ENCODE measurements at places on chromosomes 1 and 21. TPM values are rescaled to one million over a fixed set of nuclear protein-coding genes. Genes with fewer than 3 reads are reported as not detected.

GRCh38 chr1:82160036-82160435 is 359.3 kb downstream of the ADGRL2 start:
- no peak overlapping the region for H3K27ac ChIP-seq
- no peaks in the 10 kb centered on the region for H3K4me1 ChIP-seq
- H3K27me3 ChIP-seq = no peaks in the 10 kb centered on the region
- no peaks in the 10 kb centered on the region for H3K36me3 ChIP-seq
- DNase-seq = no peak

- no peak overlapping the region for H3K4me3 ChIP-seq
- DNase-seq = no peak
- no peaks in the 10 kb centered on the region for H3K36me3 ChIP-seq
- peaks cover 9% of the 10 kb centered on the region for H3K27me3 ChIP-seq
- no peaks in the 10 kb centered on the region for H3K4me1 ChIP-seq
Measured at GRCh38 chr1:43247256-43247921, 22.4 kb upstream of the TMEM125 start.

- DNase-seq = peak; percentile 70
- H3K4me3 ChIP-seq = no peak overlapping the region
- H3K27me3 ChIP-seq = no peaks in the 10 kb centered on the region
- H3K36me3 ChIP-seq = peaks cover 10% of the 10 kb centered on the region
Measured at GRCh38 chr1:8727809-8728213, 89.6 kb downstream of the RERE start.

GRCh38 chr1:100979631-100980030 is 46.0 kb downstream of the DPH5 start:
- H3K27ac ChIP-seq = no peak overlapping the region
- no peaks in the 10 kb centered on the region for H3K27me3 ChIP-seq
- H3K4me3 ChIP-seq = no peak overlapping the region
- H3K36me3 ChIP-seq = peaks cover 71% of the 10 kb centered on the region

- no peak for DNase-seq
- peaks cover 27% of the 10 kb centered on the region for H3K36me3 ChIP-seq
- peak overlapping the region; percentile 99 for H3K27ac ChIP-seq
- H3K27me3 ChIP-seq = no peaks in the 10 kb centered on the region
- peak overlapping the region; percentile 79 for H3K4me3 ChIP-seq
Measured at GRCh38 chr1:179883745-179884138, 1.7 kb downstream of the TOR1AIP1 start.

The GCSAML gene
- polyA plus RNA-seq = not detected

GRCh38 chr1:60541831-60542532 is 468.4 kb upstream of the C1orf87 start:
- no peak overlapping the region for H3K4me3 ChIP-seq
- no peaks in the 10 kb centered on the region for H3K27me3 ChIP-seq
- no peaks in the 10 kb centered on the region for H3K4me1 ChIP-seq
- no peak for DNase-seq
- H3K36me3 ChIP-seq = no peaks in the 10 kb centered on the region

DNA sequence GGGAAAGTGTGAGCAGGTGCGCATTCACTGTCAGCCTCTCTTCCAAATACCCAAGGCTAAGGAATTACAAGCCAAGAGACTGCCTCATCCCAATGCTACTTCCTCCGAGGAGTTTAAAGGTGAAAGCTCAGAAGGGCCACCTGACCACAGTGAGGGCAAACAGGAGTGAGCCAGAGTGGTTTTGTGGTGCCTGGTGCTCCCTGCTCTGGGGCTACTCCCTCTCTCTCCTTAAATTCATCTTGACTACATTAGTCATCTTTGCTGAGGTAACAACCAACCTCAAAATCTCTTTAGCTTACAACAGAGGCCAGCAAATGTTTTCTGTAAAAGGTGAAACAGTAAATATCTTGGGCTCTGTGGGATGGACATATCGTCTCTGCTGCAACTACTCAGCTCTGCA is 14.2 kb upstream of the ZBTB8A start:
- no peak overlapping the region for H3K27ac ChIP-seq
- no peaks in the 10 kb centered on the region for H3K4me1 ChIP-seq
- no peaks in the 10 kb centered on the region for H3K36me3 ChIP-seq
- H3K4me3 ChIP-seq = no peak overlapping the region

- no peak overlapping the region for H3K27ac ChIP-seq
- H3K4me3 ChIP-seq = no peak overlapping the region
- H3K27me3 ChIP-seq = no peaks in the 10 kb centered on the region
- peaks cover 17% of the 10 kb centered on the region for H3K4me1 ChIP-seq
- no peaks in the 10 kb centered on the region for H3K36me3 ChIP-seq
Measured at GRCh38 chr1:109818988-109819764, 55.5 kb upstream of the EPS8L3 start.

The AGT gene
- 0.39 TPM for polyA plus RNA-seq

The ANKRD35 gene
- 0.05 TPM for polyA plus RNA-seq

The RPS6KA1 gene
- polyA plus RNA-seq = 8.3 TPM

- H3K27ac ChIP-seq = no peak overlapping the region
- no peaks in the 10 kb centered on the region for H3K27me3 ChIP-seq
- H3K4me1 ChIP-seq = peaks cover 5% of the 10 kb centered on the region
- H3K36me3 ChIP-seq = 0 out of 2 replicates have a peak, but pooled peaks cover 3% of the 10 kb centered on the region
- DNase-seq = no peak
Measured at GRCh38 chr1:114502080-114502479, 8.9 kb downstream of the TRIM33 start.

- H3K27ac ChIP-seq = peak overlapping the region; percentile 6
- no peaks in the 10 kb centered on the region for H3K36me3 ChIP-seq
- no peak overlapping the region for H3K4me3 ChIP-seq
- H3K27me3 ChIP-seq = no peaks in the 10 kb centered on the region
- peaks cover 14% of the 10 kb centered on the region for H3K4me1 ChIP-seq
Measured at GRCh38 chr1:246302251-246302625, 204.8 kb downstream of the SMYD3 start.

GRCh38 chr1:174428739-174429138 is 19.0 kb upstream of the GPR52 start:
- DNase-seq = no peak
- H3K27me3 ChIP-seq = no peaks in the 10 kb centered on the region
- H3K4me3 ChIP-seq = no peak overlapping the region

The TENT5C gene
- polyA plus RNA-seq = 1.2 TPM

DNA sequence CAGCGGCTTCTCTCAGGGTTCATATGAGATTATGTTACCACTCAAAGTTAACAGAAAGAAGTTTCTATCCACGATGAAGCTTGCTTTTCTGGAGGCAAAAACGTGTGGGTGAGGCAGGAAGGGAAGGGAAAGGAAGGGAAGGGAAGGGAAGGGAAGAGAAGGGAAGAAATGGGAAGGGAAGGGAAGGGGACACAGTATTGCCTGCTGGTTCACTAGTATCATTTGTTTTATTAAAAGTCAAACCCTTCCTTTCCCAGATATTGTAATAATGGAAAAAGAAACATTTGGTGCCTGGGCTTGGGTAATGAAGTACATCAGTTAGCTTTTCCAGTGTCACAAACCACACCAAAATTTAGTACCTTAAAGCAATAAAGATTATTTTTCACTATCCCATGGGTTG is 18.0 kb upstream of the MROH9 start:
- H3K36me3 ChIP-seq = no peaks in the 10 kb centered on the region
- no peaks in the 10 kb centered on the region for H3K4me1 ChIP-seq
- DNase-seq = no peak
- no peaks in the 10 kb centered on the region for H3K27me3 ChIP-seq

DNA sequence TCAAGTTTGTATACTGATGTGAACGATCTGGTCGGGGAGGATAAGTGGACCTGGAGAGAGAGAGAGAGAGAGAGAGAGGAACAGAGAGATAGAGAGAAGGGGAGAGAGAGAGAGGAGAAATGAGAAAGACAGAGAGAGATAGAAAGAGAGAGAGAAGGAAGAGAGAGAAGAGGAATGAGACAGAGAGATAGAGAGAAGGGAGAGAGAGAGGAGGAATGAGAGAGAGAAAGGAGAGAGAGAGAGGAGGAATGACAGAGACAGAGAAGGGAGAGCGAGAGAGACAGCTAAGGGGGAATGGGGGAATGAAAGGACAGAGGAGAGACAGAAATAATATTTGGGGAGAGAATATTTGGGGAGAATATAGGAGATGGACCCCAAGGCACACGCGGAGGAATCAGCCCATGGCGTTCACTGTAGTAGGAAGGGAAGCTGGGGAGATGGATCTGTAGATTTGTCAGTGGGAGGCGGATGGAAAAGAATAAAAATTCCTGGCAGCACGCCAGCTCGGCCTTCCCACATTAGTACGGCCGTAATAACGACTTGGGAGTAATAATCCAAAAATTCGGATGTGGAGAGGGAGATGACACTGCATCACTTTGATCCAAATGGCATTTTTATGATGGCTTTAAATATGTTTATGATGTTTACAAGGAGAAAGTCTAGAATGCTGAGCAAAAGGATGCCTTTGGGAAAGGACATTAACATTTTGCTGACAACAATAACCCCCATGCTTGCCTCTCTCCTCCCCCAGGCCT is 159.8 kb upstream of the KCNJ6 start:
- H3K36me3 ChIP-seq = no peaks in the 10 kb centered on the region
- no peaks in the 10 kb centered on the region for H3K4me1 ChIP-seq
- H3K27ac ChIP-seq = no peak overlapping the region
- H3K27me3 ChIP-seq = no peaks in the 10 kb centered on the region

- H3K27me3 ChIP-seq = no peaks in the 10 kb centered on the region
- no peak for DNase-seq
- H3K4me1 ChIP-seq = peaks cover 2% of the 10 kb centered on the region
- no peak overlapping the region for H3K4me3 ChIP-seq
- H3K27ac ChIP-seq = no peak overlapping the region
Measured at GRCh38 chr1:55318116-55318817, 103.1 kb upstream of the USP24 start.

DNA sequence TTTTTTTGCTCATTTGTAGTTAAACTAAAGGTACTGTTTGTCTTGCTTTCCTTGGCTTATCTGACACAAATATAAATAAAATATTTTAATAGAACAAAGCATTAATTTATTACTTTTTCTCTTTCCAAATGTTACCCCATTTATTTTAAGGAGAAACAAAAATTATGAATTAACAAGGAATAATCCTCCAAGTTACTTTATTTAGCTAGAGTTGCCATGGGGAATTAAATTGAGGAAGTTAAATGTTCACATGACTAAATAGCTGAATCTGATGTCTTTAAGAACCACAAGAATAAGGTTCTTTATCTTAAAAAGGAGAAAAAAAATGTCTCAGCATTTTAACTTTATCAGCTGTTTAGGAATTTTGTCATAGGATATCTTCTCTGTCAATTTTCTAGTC is 12.3 kb downstream of the ATG4C start:
- no peak for DNase-seq
- H3K27ac ChIP-seq = no peak overlapping the region
- no peak overlapping the region for H3K4me3 ChIP-seq
- no peaks in the 10 kb centered on the region for H3K36me3 ChIP-seq
- no peaks in the 10 kb centered on the region for H3K27me3 ChIP-seq

DNA sequence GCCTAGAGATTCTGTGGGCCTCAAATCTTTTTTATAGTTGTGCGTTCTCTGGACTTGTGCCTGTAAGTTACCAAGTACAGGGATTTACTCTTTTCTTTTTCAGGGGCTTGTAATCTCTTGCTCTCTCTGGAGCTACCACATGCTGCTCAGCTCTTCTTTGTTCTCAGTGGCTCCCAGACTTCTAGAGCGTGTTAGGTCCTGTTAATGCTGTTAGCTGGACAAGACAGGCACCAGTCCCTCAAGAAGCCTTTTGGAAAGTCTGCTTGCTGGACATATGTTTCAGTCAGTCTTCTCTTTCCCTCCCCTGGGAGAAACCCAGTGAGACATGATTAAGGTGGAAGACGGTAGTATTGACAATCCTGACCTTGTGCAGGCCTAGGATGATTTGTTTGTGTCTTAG is 29.4 kb downstream of the KCNK2 start:
- peaks cover 15% of the 10 kb centered on the region for H3K4me1 ChIP-seq
- H3K36me3 ChIP-seq = no peaks in the 10 kb centered on the region
- H3K27me3 ChIP-seq = no peaks in the 10 kb centered on the region
- H3K27ac ChIP-seq = no peak overlapping the region
- DNase-seq = no peak

The NEGR1 gene
- polyA plus RNA-seq = 0.21 TPM

Measured in SK-N-SH (cell line).